ENCODE measurements at places on chromosomes 3 and 15.

DNA sequence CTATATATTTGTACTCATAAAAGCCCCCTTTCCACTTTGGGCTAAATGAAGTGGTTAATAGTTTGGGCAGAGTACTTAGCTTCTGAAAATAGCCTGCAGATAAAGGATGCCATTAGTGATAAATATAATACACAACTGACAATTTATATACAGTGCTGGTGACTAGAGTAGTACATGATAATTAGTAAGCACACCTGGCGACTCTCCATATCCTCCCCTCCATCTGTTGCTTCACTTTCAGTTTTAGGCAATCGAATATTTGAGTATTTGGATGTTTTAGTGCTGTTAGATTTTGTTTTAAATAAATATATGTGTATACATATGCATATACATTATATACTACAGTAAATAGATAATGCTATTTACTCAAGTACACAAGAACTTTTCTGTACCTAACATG lies 35.9 kb upstream of the CHMP2B start:
- no peak for DNase-seq

GRCh38 chr3:55731741-55732140 lies 244.6 kb upstream of the WNT5A start:
- DNase-seq: no peak

DNA sequence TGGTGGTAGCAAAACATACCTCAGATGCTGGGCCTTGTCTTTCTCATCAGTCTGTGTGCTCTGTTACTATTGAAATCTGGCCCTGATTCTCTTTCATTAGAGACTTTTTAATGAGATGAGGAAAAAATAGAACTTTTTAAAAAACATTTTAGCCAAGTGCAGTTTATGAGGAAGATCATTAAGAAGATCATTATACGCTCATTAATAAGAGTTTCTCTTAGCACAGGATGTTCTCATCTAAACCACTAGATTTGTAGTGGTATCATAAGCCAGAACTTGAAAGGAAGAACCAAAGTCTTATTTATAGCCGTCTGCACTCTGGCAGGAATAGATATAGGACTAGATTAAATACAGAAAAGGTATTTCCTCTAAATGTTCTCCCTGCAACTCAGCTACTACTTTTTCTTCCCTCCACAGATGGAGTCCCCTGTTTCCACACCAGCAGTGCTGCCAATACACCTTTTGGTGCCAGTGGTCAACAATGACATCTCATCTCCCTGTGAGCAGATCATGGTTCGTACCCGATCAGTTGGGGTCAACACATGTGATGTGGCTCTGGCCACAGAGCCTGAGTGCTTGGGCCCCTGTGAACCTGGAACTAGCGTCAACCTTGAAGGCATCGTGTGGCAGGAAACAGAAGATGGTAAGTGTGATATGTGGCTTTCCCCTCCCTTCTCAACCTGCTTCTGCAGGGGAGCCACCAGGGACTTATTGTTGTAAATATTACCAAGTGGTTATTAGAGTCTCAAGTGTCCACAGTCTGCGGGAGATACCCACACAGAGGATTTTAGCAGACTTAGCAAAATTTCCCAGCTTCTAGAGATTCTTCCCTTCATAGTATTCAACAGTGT lies 152.8 kb downstream of the RBPMS2 start:
- peak; percentile 6 for DNase-seq

- DNase-seq: no peak
Observed at GRCh38 chr3:177673112-177673914, 476.0 kb upstream of the TBL1XR1 start.

DNA sequence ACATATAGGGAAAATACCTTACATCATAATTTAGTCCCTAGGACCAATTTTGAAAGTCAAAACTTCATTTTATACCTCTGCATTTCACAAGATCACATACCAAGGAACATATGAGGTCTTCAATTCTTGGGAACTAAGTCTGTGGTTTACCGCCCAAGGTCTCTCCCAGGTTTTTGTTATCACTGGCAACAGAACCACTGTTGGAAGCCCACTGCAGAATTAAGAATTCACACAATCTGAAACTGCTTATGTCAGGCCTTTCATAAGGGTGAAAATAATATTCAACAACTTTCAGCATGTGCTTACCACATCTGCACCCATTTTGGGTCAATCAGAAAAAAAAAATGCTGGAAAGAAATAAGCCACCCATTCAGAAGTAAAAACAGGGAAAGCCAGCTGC lies 107.2 kb upstream of the MME start:
- no peak for DNase-seq

DNA sequence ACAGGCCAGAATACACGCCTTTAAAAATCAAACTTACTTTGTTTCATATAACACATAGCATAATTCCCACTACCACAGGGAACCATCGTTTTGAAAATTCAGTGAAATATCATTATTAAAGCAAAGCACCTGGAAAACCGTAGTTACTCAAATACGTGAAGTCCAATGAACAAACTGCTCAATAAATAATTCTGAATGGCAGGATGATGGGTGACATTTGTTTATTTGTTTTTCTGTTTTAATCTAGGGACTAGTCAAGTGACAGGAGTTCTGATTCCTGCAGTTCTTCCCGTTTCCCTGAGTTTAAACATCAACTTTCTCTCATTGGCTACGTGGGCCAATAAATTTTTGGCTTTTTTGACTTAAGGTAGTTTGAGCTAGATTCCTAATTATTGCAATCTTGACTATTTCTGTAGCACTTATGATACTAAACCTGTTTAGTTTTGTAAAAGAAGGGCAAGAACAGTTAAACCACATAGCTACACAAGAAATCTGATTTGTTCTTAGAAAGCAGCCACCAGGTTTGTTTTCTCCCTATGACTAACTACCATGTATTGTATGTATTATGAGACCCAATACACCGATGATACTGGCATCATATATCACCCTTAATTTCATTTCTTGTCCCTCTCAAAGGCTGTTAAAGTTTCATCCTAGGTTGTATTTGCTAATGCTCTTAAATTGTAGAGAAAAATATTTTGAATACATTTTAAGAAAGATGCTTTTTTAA lies 411.2 kb downstream of the SHQ1 start:
- no peak for DNase-seq

DNA sequence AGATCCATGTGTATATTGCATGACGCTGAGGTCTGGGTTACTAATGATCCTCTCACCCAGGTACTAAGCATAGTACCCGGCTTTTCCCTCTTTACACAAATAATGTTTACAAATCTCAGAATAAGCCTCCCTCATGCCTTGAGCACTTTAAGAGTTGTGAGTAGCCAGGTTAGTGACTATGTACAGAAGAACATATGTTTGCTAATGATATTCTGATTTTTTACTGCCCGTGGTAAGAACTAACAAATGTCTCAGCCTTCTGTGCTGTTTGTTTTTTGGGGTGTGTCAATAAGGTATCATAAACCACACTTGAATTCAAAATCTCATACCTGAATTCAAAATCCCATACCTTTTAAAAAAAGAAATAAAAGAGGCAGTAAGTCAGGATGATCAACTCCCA lies 59.5 kb downstream of the ABCC5 start:
- DNase-seq: no peak

GRCh38 chr3:168470380-168470779 lies 374.7 kb upstream of the GOLIM4 start:
- DNase-seq: no peak

DNA sequence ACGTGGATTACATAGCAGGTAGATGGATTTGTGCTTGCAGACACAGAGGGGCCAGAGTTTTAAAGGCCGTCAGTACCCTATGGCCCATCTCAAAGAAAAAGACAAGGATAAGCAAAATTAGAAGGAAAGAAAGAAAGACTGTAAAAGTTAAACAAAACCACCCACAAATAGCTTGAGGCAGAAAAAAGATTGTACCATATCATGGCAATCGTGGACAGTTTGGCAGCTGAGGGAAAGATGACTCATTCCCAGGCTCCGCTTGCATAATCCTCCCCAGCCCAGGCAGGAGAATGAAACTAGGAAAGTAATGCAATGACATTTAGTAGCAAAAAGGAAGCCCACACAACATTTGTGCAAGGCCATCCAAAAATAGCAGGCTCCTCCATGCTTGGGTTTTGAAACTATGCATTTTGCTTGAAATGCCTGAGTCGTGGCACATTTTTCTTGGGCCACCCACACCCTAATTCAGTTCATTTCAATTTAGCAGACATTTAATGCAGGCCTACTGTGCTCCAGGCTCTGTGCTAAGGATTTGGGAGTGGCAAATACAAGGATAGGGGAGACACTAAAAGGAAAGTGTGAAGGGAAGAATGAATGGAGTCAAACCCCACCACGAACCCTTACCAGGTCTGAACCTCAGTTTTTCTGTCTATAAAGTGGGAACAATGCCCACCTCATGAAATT lies 40.9 kb upstream of the SMAD3 start:
- DNase-seq: no peak

- DNase-seq: no peak
Observed at GRCh38 chr3:67524046-67524445, 130.4 kb downstream of the SUCLG2 start.

DNA sequence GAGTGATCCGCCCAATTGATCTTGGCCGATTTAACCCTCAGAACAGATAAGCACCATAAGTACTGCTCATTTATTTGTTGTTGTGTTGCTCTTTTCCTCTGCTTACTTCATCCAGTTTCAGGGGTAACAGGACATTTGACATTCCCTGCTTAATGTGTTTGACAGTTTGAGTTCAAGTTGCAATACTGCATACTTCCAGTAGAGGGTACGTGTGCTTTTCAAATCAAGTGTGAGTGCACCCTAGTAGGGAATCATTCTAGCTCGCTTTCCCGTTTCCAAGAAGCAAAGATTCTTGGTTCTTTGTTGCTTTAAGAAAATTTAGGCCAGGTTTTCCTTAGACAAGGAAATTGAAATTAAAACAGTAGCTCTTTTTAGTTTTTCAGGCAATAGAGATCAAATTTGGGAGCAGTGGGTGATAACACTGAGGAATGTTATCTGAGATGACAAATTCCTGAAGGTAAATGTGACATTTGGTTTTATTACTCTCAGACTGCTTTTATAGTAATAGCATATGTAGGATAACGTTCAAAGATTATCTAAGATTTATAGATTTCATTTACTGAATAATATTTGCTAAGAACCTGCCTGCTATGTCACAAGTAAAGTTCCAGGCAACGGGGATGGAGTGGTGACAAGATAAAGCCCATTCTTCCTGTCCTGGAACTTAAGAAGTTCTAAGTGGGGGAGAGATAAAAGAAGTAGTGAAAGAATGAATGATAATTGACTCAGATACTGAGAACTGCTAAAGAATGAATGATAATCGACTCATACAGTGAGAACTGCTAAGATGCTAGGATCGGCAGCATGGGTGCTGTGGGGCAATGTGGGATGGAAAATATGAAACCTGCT lies 73.3 kb downstream of the SYNPR start:
- DNase-seq: no peak

- no peak for DNase-seq
Observed at GRCh38 chr3:8885536-8886316, 77.5 kb downstream of the RAD18 start.

DNA sequence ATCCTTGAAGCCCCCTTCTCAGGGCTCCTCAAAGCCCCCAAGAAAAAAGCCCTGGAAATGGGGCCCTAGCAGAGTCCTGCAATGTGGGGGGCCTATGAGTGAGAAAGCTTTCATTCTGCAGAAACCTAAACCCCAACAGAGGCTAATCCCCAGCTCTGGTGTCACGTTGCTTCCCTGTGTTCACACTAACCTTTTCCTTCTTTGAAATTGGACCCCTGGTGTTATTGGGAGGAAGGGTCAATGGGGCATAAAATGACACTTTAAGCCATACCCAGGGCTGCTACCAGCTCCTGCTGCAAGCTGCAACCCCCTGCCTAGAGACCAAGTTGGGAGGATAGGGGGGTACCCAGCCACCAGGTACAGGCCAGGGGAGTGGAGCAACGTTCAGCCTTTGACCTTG lies 2.1 kb downstream of the CYP1A2 start:
- no peak for DNase-seq

GRCh38 chr3:69665026-69665737 lies 74.1 kb upstream of the MITF start:
- DNase-seq: no peak

- DNase-seq: no peak
Observed at GRCh38 chr3:45362161-45362560, 26.2 kb upstream of the LARS2 start.

GRCh38 chr3:50534681-50535330 lies 31.4 kb upstream of the CACNA2D2 start:
- no peak for DNase-seq

- DNase-seq: no peak
Observed at GRCh38 chr3:101719604-101720185, 4.7 kb upstream of the CEP97 start.

- DNase-seq: no peak
Observed at GRCh38 chr3:129525341-129525968, 3.0 kb upstream of the RHO start.

- DNase-seq: no peak
Observed at GRCh38 chr3:153066983-153067382, 95.0 kb upstream of the RAP2B start.

GRCh38 chr3:1216856-1217255 lies 124.0 kb downstream of the CNTN6 start:
- no peak for DNase-seq

GRCh38 chr3:182479419-182480336 lies 313.6 kb upstream of the ATP11B start:
- no peak for DNase-seq

GRCh38 chr3:195240939-195241338 lies 30.0 kb downstream of the XXYLT1 start:
- DNase-seq: no peak

- DNase-seq: no peak
Observed at GRCh38 chr3:138328341-138328740, 1.3 kb downstream of the NME9 start.

- no peak for DNase-seq
Observed at GRCh38 chr3:101836652-101837598, 12.4 kb upstream of the NFKBIZ start.

GRCh38 chr15:73324496-73325170 lies 44.1 kb downstream of the HCN4 start:
- no peak for DNase-seq

DNA sequence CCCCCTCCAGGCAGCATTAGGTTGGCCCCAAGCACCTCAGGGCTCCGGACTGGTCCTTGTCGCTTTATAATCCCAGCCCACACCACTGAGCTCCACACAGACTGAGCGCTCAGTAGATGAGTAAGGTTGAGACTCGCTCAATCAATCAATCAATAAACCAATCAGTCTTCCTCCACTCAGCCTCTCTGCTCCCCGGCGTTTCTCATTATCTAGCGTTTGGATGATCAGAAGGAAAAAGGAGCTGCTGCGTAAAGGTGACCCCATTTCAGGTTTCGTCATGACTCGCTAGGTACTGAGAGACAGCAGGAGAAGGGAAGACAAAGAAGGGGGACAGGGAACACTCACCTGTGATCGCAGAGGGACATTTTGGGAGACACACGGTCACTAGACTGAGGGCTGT lies 41.2 kb downstream of the ZNF710 start:
- DNase-seq: no peak

DNA sequence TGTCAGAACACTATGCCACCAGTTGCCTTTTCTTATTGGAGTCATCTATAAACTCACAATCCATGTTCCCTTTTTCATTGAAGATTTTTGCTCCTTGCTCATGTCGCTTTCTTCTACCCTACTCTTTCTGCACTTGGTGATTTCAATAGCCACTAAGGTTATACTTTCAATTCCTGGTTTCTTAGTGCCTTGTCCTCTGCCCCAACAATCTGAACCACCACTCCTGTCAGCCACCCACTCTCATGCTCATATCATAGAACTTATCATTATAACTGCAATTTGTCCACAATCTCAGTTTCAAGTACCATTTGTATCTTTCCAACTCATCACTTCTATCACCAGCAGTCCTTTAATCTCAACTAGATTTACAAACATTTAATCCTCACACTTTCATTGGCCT lies 10.0 kb upstream of the GRAMD1C start:
- no peak for DNase-seq

GRCh38 chr3:87270908-87271700 lies 5.3 kb downstream of the POU1F1 start:
- DNase-seq: no peak

- DNase-seq: no peak
Observed at GRCh38 chr3:136818769-136819391, at the start of gene SLC35G2. Gene SLC35G2 (plus strand): TSS chr3:136819126. CDS start chr3:136854461, 35,335 bp downstream.

Measured in activated CD8-positive, alpha-beta memory T cell treated with anti-CD3 and anti-CD28 coated beads for 1 hour (primary cell).